ENCODE measurements at places on chromosomes 13 and 19.

DNA sequence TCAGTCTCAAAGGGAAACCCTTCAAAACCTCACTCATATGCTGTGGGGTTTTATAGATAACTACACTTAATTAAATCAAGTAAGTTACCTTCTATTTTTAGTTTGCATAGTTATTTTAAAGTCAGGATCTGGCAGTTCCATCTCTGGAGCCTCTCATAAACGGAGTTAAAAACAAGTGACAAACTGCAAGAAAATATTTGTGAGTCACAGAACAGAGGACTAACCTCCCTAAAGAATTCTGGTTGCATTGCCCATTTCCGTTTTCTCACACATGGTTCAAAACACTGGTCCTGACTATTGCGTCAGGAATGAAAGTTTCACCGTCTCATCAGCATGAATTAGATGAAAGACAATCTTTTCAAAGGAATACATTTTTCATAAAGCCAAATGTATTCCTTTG, 10.6 kb downstream of the RXFP2 start:
- DNase-seq: no peak

DNA sequence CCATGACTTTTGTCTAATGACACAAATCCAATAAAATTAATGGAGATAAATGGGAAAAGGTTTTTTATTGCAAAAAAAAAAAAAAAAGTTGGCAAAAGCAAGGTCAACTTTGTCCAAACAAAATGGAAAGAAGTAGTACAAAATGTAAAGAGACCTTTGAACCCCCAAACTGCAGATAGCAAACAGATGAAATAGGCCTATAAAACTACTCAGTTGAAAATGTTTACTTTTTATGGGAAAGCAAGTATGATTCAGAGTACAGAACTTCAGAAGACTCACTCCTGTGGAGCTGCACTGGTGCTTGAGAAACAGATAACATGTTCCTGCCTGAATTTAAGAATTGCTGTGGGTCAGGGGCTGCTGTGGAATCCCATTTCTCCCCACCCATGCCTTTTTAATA, 9.8 kb upstream of the ZNF177 start:
- no peak for DNase-seq

DNA sequence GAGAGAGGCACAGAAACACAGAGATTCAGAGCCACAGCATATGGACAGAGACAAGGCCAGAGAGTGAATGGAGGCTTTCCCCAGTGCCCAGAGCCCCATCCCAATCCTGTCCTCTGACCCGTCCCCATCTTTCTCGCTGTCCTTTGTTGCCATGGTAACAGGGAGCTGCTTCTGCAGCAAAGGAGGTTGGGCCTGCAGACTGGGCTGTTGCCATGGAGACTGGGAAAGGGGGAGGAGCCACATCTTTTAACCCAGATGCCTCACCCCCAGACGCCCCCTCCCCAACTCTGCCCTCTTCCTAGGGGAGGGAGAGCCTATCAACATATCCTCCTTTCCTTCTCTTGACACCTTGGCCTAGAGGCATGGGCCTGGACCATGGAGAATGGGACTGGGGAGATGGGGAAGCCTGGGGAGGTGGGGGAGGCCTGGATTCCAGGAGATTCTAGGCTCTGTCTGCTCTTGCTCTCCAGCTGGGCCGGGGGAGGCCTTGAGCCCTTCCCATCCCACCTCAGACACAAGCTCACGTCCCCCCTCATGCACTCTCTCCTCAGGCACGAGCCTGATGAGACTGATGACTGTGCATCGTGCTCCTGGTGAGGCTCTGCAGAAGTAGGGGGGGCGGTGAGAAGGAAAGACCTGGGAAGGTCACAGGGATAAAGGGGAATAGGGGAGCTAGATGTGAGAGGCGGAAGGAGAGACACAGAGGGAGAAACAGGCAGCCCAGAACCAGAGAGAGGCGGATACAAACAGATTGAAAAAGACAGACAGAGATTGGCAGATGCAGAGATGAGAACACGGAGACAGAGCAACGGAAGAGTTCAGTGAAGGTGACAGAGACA, 2.1 kb upstream of the ATP1A3 start:
- no peak for DNase-seq

DNA sequence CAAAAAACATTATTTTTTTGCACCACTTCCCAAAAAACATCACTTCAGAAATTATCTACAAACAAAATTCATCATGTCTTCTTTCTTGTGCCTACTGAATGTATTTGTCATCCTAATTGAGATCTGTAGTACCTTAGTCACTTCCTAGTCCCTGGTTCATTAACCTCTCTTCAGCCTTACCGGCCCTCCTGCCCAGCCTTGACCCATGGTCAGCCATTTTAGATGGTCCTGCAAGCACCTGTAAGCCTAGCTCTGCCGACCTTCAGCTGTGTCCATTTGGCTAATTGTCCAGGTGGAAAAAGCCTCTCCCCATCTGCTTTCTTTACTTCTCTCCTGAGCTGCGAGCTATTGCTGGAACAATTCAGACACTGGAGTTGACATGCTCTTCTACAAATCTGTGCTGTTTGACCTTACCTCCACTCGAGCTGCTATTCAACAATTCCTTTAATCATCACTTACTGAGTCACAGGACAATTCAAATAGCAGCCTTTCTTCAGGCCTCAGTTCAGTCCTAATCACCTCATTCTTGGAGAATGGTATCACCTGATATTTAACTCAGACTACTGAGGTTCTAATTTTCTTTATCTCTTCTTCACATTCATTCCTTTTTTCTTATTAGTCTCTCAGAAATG, 882.5 kb downstream of the PCDH9 start:
- DNase-seq: no peak

GRCh38 chr19:21593934-21594820, 88.8 kb downstream of the ZNF429 start:
- DNase-seq: no peak

- no peak for DNase-seq
Measured at GRCh38 chr13:55160867-55161266, 1979.9 kb upstream of the PRR20A start.

DNA sequence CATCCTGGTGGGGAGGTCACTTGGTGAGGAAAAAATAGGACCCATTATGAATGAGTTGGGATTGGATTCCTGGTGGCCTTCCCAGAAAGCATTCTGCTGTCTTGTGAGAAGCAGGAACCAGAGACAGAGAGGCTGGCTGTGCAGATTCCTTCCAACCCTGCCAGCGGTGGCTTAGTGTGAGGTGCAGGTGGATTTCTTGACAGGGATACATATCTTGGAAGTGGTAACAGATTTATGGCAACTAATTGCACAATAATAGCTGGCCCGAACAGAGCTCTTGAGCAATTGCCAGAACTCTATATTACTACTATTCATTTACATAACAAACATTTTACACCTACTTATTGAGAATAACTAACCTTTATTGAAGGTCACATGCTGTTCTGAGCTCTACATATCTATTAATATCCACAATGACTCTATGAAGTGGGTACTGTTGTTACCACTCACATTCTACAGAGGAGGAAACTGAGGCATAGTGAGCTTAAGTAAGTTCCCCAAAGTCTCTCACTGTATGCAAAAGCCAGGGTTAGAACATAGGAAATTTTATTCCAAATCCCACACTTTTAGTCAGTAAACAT, 173.9 kb upstream of the SERP2 start:
- no peak for DNase-seq

- no peak for DNase-seq
Measured at GRCh38 chr13:109868578-109869311, 82.4 kb upstream of the IRS2 start.

DNA sequence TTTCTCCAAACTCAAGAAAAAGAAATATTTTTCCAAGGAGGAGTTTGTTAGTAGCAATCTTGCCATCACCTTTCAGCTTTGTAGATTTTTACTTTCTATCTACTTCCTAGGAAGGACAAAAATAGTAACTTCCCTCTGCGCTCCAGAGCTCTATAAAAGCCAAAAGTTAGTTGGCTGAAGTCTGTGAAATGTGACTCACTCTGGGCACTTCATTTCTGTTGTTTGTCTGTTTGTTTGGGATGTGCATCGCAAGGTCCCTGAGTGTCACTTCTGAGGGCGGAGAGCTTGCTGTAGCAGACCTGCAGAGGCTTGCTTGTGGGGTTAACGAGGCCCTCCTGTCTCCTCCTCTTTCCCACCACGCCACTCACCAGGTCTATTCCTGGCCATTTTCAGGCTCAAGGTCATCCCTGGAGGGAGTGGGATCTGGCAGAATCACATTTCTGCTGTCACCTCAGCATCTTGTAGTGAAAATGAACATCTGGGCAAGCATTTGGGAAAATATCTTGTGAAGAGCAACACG, 307.6 kb downstream of the GPC6 start:
- DNase-seq: no peak

DNA sequence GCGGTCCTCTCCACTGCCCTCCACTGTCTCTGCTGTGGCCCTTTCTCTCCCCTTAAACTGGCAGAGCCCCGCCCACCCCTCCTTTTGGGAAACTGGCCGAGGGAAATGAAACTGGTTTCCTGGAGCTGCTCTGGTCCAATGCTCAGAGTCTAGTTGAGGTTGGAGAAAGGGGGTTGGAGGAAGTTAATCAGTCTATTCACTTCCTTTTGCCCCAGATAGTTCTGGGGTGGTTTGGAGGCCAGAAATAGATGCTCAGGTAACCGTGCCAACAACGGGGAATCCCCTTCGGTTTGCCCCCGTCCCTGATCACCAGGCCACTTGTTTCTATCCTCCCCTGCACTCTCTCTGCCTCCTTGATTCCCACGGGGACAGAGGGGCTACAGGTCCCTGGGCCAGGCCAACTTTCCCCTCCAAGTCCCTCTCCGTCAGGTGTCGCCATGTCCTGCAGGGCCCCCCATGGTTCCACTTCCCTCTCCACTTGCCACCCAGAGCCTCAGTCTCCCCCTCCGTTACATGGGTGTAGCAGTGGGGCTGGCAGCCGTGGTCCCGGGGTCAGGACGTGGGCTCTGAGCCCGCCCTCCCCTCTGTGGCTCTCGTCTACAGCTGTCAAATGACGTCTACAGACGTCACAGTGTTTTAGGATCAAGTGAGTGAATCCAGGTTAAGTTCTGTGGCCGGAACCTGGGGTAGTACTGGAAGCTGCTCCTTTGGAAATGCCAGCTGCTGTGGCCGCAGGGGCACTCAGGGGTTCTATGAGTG, at the start of gene IL4I1:
TSS of gene IL4I1 (minus strand) at position 25 of the 759 bp plus-strand sequence. CDS start 727 bp downstream, outside the sequence.
- no peak for DNase-seq

GRCh38 chr13:91526543-91527033, 128.2 kb downstream of the GPC5 start:
- no peak for DNase-seq

GRCh38 chr13:93416736-93417355, 190.2 kb downstream of the GPC6 start:
- DNase-seq: no peak

- no peak for DNase-seq
Measured at GRCh38 chr13:34941835-34942731, at the start of gene NBEA. Gene NBEA (plus strand): TSS chr13:34942270. CDS start chr13:34942821, 551 bp downstream.

- DNase-seq: no peak
Measured at GRCh38 chr13:100724568-100724967, 50.0 kb upstream of the TMTC4 start.

DNA sequence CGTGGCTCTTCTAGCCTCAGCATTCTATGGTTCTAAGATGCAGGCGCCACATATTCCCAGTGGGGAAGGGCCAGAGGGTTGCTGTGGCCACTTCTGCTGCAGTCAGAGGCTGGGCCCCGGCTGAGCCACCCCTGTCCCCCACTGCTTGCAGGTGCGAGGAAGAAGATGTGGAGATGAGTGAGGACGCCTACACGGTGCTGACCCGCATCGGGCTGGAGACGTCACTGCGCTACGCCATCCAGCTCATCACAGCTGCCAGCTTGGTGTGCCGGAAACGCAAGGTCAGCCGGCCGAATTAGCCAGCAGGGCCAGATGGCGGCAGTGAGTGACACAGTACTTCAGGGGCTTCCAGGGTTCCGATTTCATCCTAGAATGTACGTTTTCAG, 2.0 kb downstream of the LHB start:
- DNase-seq: no peak

DNA sequence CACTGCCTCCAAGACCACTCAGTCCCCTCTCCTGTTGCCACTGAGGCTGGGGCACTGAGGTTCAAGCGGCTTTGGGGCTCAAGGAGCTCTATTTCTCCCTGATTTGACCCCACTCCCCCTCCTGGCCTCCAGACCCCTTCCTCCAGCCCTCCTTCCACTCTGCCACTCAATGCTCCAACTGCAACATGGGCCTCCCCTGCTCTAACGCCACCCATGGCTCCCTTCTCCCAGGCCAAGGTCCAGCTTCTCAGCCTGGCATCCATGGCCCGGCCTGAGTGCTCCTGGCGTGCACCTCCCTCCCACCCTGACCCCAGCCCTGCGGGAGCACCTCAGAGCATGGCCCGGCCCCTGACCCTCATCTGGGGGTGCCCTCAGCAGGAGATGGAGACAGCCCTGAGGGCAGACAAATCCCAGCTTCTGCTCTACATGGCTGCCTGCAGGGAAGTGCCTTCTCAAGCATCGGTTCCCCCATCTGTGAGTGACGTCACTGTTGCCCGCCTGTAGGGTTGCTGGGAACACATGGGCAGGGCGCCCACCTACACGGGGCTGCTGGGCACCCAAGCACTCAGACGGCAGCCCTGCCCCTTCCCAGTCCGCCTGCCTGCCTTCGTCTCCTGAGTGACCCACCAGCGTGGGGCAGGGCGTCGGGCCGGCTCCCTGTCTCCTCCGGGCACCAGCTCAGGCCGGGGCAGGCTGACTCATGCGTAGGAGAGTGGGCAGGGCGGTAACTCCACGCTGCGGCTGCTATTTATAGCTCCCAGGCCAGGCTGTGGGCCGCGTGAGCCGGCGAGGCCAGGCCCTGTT, 1.6 kb upstream of the DIRAS1 start:
- DNase-seq: no peak

DNA sequence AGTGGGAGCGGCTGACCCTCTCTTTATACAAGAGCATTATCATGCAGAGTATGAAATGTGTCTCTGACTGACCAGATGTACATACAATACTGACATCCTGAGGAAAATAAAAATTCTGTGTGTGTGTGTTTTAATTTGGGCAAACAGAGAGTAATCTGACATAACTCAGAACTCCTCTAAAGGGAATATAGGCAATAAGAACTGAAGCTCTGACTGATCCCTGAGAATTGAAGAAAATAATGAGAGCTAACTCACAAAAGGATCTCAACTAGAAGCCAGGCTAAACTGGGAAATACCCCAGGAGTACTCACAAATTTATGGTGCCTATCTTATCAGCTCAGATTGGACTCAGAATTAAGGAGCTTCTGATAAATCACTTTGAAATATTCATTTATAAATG, 539.9 kb downstream of the OLFM4 start:
- no peak for DNase-seq

DNA sequence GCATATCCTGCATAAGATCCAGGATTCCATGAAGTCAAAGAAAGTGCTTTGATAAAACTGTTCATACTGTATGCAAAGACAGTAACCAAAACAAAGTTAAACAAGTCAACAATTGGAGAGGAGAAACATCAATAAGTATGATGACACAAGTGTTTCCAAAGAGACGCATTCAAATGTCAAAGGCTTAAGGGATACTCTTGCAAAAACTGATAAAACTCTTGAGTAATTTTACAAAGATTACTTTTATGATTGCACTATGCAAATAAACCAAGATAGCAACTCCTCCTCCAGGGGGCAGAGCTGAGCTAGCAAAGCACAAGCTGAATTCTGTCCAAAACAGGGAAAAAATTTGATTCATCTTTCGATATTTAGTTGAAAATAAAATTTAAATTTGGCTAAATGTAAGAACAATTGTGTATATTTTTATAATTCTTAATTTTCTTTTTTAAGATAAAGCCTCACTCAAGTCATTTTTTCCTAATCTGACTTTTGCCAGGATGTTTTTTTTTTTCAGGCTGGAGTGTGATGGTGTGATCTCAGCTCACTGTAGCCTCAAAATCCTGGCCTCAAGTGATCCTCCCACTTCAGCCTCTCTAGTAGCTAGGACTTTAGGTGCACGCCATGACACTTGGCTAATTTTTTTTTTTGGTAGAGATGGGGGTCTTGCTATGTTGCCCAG, 84.0 kb downstream of the MZT1 start:
- DNase-seq: no peak

GRCh38 chr13:40271931-40272775, 394.3 kb downstream of the FOXO1 start:
- no peak for DNase-seq

All from cerebellar nuclear complex (tissue), 1 donor.